ENCODE measurements at places on chromosomes 7 and 10.

- DNase-seq, result no peak
Measured at GRCh38 chr7:13139436-13139835, 452.0 kb downstream of the ARL4A start.

- no peak for DNase-seq
Measured at GRCh38 chr7:65449505-65449852, 75.8 kb downstream of the ZNF92 start.

GRCh38 chr10:117684672-117685211 lies 142.2 kb downstream of the EMX2 start:
- no peak for DNase-seq

- DNase-seq, result no peak
Measured at GRCh38 chr7:40315277-40315676, 180.5 kb downstream of the SUGCT start.

DNA sequence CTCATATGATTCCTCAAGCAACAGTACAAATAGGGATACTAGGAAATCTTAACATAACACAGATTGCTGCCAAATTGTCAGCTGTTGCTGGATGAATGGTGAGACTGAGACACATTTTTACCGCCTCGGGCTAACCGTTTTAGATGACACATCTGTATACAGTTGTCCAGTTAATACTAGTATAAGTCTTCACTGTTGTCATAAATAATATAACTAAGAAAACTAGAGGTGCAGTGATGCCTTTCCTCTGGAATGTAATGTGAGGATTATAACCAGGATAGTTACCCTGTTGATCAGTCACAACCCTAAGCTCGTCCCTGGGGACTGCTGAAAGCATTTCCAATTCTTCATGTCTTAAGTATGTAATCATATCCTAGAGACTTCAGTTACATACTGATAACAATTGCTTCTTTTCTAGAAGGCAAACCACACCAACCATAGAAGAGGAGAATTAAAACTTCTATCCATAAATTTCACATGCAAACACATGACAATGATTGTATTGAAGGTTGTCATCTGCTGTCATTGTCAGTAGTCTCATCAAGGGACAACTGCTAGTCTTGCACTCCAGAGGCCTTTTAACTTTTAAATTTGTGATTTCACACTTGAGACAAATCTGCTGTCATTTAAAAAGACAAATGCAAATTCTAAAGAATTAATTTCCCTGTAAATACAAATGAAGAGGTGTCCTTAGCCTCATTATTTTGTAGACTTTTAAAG lies 100.4 kb upstream of the SEMA3D start:
- no peak for DNase-seq

DNA sequence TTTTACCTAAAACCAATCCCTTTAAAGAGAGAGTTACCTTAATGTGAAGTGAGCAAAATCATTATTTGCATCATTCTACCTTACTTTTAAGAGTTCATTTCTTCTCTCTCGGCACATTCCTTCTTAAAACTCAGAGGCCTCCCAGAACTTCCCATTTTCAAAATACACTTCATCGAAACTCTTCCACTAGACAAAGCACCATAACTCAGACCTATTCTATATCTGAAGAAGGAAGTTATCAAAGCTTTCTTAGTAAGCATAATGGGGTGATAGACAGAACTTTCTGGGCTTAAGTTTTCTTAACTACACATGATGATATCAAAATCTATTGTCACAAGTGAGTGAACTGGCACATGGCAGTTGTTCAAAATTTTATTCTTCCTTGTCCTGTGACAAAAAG lies 24.6 kb upstream of the GNAT3 start:
- DNase-seq, result no peak

GRCh38 chr10:100736809-100737354 lies 8.5 kb upstream of the PAX2 start:
- no peak for DNase-seq

DNA sequence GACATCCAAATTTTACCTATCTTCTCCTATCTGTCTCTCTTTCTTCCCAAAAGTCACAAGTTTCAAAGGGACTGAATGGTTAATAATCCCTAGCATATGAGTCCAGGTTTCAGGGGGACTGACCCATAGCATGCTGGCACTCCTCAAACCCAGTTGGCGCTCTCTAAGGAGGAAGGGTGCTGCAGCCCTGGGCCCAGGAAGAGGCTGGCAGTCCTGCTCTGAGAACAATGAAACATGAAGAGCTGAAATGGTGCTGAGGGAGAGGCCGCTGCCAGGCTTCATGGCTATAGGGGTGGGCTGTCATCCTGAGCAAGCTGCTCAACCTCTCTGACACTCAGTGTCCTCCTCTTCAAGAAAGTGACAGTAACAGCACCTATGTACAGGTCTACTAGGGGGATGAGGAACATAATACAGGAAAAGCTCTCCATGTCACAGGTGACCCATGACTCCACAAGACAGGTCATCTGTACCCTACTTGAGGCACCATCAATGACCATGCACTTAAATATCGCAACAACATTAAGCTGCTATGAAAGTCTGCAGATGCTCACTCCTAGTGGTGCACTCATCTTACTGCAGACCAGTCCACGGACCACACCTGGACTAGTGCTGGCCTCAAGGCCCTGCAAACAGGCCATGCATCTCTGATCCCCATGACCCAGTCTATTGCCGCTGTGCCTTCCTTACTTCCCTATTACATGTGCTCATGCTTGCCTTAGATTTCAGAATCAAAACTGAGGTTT lies 17.0 kb downstream of the COBL start:
- DNase-seq, result no peak

DNA sequence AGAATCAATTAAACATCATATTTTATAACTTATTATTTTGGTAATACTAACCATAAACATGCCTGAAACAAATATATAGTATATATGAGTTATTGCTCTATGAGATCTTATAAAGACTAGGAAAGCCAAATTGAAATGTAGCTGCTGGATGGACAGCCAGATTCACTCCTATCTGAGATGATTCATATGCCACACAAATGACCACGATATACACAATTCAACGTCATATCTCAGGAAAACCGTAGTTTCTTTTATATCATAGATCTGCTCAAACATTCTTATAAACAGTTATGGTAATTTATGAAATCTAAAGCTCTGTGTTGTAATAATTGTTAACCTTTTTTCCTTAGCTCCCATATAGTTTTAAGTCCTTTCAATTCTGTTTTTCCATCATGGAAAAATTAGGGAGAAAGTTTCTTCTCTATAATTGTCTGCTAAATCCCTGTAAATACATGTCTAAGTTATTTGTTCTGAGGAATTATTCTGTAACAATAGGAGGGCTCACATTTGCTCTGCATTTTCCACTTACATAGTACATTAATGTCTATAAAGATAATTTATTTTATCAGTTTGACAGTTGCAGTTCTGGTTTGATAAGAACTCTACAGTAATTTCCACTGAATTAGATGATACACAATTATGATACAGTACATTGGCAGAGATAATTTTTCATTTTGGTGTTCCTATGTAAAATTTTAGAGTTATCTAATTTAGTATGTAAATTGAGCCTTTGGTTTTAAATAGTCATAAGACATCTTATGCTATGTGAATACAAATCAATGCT lies 42.7 kb downstream of the GNAT3 start:
- no peak for DNase-seq

DNA sequence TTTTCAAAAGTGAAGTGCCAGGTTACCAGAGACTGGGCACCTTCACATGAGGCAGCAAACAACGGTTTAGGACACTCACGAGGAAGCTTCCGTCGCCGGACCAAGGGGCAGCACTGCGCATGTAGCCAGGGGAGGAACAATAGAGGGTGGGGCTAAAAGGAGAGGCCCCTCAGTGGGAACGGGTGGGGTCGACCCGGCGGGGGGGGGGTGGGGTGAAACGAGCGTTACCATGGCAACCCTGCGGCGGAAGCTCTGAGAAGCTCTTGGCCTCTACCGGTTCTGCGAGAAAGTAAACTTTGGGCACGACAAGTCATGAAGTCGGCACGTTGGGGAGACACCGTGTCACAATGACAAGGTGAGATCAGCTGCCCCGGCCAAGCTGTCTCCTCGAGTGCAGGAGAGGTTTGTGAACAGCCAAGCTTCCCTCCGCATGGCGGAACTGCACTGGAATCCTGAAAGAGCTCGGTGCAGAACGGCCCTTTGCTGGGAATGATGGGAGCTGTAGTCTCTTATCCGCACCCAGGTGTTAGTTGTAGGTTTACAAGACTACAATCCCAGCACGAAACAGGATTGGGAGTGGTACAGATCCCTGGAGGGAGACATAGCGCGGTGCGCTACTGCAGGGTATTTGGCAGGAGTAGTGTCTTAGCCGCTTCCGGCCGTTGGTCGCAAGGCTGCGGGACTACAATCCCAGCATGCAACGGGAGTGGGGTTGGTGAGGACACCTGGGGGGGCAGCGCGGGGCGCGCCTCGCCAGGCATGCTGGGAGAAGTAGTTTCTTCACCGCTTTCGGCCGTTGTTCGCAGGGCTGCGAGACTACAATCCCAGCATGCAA lies 72.8 kb upstream of the ZNF722 start:
- peak; percentile 80 for DNase-seq
